WERI-Rb-1 (cell line): ENCODE measurements at places on chromosomes 7 and 10.

DNA sequence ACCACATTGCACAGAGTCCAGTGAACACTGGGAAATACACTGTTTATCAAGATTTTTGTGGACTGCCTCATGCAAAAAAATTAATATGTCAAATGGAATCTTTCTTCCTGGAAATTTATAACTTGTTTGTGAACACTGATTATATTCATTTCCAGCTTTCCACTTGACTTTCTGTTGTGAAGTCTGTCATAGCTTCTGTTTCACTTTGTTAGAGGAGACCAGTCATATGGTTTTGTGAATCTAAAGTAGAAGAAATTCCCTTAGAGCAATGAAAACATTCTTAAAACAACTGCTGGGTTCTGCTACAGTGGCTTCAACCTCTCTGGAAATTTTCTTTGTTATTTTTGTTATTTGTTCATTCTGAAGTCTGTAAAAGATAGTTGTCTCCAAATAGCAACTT lies 349.5 kb upstream of the NFE2L3 start:
- no peak for DNase-seq

DNA sequence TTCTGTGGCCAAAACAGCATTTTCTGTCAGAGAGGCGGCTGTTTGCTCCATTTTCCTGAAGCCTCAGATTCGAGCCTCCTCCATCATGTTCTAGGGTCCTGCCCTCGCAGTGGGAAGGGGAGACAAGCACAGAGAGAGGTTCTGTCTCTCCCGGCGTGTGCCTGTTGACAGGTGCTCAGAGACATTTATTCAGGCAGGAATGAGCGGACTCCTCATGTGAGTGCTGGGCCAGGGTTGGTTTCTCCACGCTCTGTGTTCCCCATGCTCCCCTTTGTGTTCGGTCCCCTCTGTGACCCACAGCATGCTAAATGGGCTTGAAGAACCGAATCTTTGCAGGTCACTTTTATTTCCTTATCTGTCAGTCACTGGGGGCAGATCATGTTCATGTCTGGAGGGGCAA lies 374.6 kb downstream of the GLRX3 start:
- no peak for DNase-seq

- DNase-seq: no peak
Observed at GRCh38 chr7:100115026-100115425, 4.1 kb downstream of the TAF6 start.

DNA sequence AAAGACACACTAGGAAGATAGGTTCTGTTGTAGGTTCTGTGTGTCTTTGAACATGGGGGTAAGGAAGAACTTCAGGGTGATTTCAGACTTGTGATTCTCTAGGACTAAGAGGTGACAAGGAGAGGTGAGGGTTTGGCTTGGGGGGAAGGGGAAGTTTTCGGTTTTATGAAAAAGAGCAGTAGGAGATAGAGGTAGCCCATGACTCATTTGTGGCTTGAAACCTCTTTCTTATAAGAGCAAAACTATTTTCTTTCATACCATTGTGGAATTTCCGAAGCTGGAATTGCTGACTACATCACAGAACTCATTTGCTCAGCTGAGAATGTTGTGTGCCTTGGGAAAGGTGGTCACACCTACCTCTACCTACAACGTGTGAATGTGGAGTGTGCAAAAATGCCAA lies 39.6 kb upstream of the IKZF1 start:
- DNase-seq: no peak

- no peak for DNase-seq
Observed at GRCh38 chr7:133678137-133678814, 425.4 kb downstream of the EXOC4 start.
